ENCODE measurements at places on chromosomes 5 and 9.

DNA sequence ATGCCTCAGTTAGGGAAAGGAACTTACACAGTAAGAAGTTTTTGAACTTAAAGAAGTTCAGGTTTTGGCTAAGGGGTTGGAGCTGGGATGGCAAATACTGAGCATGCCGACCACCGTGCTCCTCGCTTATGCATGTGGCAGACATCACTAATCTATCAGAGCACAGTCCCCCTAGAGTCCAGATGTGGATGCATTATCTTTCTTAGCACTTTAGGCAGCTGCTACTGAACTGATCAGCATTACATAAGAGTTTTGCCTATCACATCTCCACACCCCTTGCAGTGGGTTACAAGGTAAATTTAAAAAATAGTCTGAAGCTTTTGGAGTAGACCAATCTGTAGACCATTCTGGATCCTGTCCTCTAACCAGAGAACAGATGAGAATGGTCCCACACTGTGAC lies 22.4 kb downstream of the MACIR start:
- no peak for DNase-seq

- DNase-seq, result no peak
Observed at GRCh38 chr9:69325409-69326212, 596 bp downstream of the ENTREP1 start.

GRCh38 chr9:91445135-91445534 lies 21.5 kb upstream of the NFIL3 start:
- DNase-seq, result no peak

DNA sequence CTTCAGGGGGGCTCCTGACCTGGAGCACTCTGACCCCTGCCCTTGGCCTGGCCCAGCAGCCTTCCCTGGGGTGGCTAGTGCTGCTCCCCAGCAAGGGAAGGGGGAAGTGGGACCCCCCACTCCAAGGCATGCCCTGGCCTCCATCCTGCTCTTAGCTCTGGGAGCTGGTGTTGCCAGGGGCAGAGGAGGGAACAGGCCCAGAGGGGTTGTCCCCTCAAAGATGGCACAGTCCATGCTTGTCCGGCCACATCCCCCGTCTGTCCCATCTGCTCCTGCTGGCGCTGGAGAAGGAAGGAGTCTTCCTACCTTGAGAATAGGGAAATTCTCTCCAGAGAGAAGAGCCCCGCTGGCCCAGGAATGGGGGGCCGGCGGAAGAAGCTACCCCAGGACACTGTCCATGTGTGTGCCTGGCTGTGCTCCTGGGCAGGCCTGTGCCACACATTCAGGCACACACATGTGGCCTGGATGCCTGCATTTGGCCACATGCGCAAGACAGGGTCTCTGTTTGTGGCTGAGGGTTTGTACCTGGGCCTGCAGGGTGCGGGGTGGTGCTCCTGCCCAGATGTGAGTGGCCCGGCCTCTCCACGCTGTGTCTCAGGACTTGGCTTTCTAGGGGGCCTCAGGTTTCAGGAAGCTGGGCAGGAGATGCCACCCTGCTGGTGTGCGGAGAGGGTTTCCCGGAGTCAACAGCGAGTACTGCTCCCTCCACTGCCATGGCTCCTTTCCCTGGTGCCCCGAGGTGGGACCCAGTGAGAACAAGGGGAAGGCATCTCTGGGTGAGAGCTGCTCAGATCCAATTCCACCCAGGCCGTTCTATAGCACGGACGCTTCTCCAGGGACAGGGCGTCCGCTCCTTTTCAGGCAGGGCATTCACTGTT lies 247.1 kb downstream of the PBX3 start:
- DNase-seq, result no peak

- no peak for DNase-seq
Observed at GRCh38 chr9:19759066-19759465, 29.8 kb downstream of the SLC24A2 start.

- no peak for DNase-seq
Observed at GRCh38 chr9:105132606-105133005, 111.8 kb upstream of the SLC44A1 start.

GRCh38 chr9:114919611-114920010 lies 10.8 kb downstream of the TNFSF8 start:
- DNase-seq, result no peak

- no peak for DNase-seq
Observed at GRCh38 chr9:23662320-23662719, 163.7 kb downstream of the ELAVL2 start.

DNA sequence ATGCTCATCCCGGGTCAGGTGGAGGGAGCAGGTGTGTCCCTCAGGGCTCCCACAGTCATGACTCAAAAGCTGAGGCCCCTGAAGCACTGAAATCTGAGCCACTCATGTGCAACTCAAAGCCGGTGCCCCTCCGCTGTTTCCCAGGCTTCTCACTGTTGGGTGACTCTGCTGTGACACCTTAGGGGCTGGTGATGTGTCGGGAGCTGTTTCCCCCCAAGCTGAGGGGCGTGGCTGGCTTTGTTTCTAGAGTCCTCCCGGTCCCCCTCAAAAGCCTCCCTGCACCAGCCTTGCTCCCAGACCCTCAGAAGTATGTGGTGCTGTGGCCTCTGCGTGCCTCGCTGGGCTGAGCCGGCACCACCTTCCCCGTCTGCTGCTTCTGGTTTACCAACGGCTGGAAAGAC lies 39.7 kb downstream of the PLPP7 start:
- DNase-seq, result no peak

DNA sequence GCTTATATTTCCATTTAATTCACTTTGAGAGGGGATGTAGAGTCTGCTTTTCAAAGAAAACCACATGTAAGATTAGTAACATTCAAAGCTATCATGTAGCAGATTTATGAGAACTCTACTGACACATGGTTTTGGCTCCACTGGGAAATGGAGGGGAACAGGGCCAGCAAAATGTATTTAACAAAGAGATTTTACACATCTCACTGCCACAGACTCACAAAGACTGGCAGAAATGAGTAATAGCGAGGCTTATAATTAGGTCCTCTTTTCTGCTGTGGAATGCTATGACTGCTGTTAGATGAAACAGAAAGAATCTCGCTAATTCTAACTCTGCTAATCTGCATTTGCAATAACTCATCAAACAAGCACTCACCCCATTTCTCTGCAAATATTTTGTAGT lies 4.5 kb downstream of the DAP start:
- no peak for DNase-seq

- no peak for DNase-seq
Observed at GRCh38 chr5:982377-983237, 26.0 kb upstream of the NKD2 start.

DNA sequence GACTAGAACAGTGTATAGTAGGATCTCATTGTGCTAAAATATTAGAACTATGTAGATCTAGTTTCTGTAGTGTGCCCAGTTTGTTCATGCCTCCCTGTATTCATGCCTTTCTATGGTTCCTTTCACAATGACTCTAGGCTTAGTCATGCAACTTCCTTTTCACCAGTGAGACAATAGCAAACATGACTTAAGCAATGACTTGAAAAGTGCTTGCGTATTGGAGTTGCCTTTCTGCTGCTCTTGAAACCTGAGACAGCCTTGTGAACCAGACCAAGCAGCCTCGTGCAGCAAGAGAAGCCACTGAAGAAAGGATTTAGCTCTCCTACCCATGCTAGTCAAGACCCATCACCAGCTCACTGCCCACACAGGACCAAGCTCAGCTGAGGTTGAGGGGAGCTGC lies 294.5 kb upstream of the TAS2R1 start:
- DNase-seq, result peak; percentile 12

GRCh38 chr5:74040065-74040551 lies 414.1 kb downstream of the ARHGEF28 start:
- DNase-seq, result no peak

DNA sequence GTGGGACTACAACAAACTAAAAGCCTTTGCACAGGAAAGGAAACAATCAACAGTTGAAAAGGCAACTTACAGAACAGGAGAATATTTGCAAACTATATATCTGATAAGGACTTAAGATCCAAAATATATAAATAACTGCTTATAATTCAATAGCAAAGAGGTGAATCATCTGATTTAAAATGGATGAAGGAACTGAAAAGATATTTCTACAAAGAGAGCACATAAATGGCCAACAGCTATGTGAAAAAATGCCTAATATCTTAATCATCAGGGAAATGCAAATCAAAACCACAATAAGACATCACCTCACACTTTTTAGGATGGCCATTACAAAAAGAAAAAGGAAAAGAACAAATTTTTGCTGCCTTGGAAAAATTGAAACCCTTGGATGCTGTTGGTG lies 100.4 kb downstream of the LURAP1L start:
- DNase-seq, result no peak

GRCh38 chr5:114250536-114250935 lies 111.3 kb upstream of the KCNN2 start:
- no peak for DNase-seq

Data from HL-60 (cell line).